AG09309 (cell line): ENCODE measurements at places on chromosomes 11 and 22.

DNA sequence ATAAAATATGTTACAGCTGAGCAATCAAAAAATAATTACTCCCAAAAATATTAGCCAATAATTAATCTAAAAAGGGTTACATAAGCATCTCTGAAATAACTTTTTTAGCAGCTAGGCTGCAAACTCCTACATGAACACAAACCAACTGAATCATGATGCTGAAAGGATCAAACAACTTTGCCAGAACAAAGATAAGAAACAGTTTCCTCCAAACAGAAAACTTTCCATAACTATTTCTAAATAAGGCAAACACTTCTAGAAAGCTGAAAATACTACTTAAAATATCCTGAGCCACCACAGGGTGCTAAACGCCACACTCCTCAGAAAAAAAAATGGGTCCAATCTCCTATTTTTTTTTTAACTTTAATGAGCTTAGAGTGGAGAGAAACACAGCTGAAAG lies 68.6 kb upstream of the ARHGAP32 start:
- no peak for DNase-seq

- no peak for DNase-seq
Measured at GRCh38 chr11:19642185-19643158, 70.2 kb upstream of the NAV2 start.

GRCh38 chr11:61679893-61680621 lies at the start of gene DAGLA:
TSS of gene DAGLA (plus strand) at chr11:61680391. CDS start at chr11:61720156, 39,765 bp downstream.
- DNase-seq = no peak

DNA sequence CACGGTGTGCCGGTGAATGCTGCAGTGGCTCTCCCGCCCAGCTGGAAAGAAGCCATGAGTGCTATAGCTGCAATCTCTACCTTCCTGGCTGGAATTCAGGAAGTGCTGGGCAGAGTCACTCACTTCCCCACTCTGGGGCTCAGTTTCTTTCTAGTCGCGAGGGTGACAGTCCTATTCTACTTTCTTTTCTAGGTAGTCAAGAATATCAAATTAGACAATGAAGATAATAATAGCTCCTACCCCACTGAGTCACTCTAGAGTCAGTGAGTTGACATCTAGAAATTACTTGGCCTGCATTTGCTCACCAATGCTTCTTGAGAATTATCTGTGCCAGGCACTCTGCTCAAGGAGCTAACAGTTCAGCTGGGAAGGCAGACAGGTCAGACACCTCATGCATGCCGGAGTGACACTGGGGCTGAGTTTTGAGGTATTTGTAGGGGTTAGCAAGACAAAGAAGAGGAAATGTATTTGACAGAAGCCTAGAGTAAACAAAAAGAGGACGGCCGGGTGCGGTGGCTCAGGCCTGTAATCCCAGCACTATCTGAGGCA lies 3.2 kb downstream of the CENPM start:
- no peak for DNase-seq

DNA sequence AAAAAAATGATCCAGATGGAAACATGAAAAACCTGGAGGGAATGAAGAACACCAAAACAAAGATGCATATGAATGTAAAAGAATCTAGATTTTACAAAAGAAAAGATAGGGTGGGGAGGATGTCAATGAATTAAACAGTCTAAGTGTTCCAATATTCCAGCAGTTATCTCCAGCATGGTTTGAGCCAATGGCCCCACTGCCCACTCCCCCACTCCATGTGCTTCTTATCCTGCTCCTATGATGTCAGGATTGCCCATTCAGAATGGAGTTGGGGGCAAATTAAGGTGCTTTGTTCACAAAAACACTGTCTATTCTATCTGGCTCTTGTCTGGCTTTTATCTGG lies 1.2 kb upstream of the OR52K1 start:
- no peak for DNase-seq

- DNase-seq = no peak
Measured at GRCh38 chr11:118175031-118175992, 1.1 kb downstream of the SCN2B start.

DNA sequence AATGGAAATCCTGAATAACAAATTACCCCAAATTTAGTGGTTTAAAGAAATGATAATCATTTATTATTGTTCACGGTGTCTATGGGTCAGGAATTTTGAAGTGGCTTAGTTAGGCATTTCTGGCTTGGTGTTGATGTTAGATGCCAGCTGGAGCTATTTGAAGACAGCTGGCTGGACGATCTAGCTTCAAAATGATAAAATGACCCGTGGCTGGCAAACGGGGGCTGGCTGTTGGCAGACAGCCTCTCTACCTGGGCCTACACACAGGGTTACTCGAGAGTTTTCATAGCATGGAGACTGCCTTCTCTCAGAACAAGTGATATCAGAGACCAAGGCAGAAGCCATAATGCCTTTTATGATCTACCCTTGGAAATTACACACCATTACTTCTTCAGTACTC lies 285.2 kb downstream of the METTL15 start:
- DNase-seq = no peak

- no peak for DNase-seq
Measured at GRCh38 chr22:19143967-19144400, 467 bp downstream of the ESS2 start.

DNA sequence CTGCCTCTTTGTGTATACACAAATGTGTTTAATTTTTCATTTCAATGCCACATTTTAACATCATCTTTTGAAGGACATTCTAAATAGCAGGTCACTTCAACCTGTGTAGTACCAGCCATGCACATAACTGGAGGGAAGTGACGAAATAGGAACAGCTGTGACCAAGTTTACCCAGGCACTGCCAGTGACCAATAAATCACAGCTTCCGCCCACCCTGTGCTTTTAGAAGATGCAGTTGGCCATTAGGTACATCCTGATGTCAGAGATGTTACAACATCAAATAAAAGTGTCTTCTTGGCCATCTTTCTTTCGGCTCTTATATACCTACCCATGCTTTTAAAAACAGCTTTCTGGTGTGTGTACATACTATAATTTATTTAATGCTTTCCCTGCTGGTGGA lies 7.8 kb downstream of the LDLRAD3 start:
- no peak for DNase-seq

DNA sequence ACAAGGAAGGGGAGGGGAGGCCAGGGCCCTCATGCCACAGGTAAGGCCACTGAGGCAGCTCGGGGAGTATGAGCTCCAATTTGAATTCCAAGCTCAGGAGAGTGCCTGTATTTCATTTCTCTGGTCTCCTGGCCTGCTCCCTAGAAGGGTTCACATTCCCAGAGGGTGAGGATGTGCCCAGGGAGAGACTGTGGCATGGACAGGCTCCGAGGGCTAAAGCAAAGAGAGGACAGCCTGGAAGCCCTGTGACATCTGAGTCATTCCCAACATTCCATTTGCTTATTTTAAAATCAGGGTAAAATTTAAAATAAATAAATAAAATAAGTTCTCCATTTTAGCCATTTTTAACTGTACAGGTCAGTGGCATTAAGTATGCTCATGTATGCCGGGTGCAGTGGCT lies 18.6 kb upstream of the FOLR1 start:
- no peak for DNase-seq

- no peak for DNase-seq
Measured at GRCh38 chr22:21591695-21592094, 24.2 kb downstream of the UBE2L3 start.

DNA sequence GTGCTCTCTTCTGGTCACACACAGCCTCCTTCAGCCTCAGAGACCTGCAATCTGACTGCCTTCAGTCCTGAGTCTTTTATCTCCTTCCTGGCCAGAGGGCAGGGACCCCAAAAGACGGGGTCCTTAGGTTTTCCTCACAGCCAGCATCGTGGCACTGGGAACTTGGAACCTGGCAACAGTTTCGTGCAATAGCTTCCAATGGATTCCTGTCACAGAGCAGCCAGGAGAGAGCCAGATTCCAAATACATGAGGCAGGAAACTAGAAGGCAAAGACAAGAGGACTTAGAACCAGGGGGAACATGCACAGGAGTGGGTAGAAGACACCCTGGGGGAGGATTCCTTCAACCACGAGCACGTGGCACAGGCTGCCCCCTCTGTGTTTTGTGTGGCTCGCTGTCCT lies 48.6 kb downstream of the C11orf91 start:
- DNase-seq = no peak

DNA sequence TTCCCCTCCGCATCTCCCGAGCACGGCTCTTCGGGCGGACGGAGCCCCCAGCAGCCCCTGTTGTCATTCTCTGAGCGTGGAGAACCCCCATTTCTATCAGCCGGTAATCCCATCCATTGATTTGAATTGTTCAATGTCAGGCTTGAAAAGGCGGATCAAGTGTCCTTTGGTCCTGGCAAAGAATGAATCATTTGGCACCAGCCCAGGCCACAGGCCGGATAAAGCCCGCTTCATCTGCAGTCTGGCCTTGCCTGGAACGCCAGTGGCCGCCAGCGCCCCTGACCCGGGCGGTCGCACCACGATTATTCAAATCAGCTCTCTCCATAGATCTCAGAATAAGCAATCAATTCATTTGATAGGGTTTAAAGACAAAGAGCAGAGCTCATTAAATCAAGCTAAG lies 188.9 kb downstream of the BRD1 start:
- no peak for DNase-seq

- no peak for DNase-seq
Measured at GRCh38 chr11:125777309-125777708, 1.3 kb downstream of the PATE2 start.

GRCh38 chr22:44020981-44021380 lies 3.1 kb upstream of the PARVB start:
- DNase-seq = no peak

GRCh38 chr11:18011633-18012032 lies 1.2 kb downstream of the SERGEF start:
- DNase-seq = no peak

GRCh38 chr22:44098021-44098739 lies 74.1 kb downstream of the PARVB start:
- DNase-seq = no peak

DNA sequence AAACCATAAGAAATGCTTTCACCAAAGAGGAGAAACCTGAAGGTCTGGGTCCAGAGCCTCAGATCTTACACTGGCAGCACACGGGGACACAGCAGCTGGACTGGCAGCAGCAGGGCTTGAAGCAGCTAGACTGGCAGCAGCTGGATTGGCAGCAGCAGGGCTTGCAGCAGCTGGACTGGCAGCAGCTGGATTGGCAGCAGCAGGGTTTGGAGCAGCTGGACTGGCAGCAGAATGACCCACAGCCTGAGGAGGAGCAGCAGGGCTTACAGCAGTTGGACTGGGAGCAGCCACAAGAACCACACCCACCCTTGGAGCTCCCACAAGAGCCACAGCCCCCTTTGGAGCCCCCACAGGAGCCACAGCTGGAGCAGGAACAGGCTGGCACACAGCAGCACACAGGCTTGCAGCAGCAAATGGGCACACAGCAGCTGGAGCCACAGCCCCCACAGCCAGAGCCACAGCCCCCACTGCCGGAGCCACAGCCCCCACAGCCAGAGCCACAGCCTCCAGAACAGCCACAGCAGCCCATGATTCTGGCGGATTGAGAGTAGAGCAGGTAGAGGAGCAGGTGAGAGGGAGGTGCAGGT lies at the start of gene KRTAP5-11:
Gene KRTAP5-11 (minus strand): TSS at position 567 of the 587 bp plus-strand sequence. CDS start 38 bp downstream, at position 529.
- DNase-seq = no peak

GRCh38 chr11:44576656-44577055 lies 11.2 kb downstream of the CD82 start:
- no peak for DNase-seq

GRCh38 chr11:78202733-78203167 lies 14.0 kb downstream of the USP35 start:
- DNase-seq = no peak

DNA sequence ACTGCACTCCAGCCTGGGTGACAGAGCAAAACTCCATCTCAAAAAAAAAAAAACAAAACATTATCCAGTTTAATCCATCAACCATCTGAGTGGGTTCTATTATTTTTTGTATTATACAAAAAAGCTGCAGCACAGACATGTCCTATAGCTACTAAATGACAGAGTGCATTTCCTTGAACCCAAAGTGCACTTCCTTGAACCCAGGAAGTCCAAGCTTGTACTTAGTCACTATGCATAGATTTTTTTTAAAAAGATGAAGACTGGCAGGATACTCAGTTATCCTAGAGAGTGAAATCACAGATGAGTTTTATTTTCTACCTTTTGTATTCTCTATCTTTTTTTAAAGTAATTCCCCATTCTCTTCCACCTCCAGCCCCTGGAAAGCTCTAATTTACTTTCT lies 8.0 kb upstream of the RRAS2 start:
- DNase-seq = no peak

- no peak for DNase-seq
Measured at GRCh38 chr11:68683121-68683520, 1.2 kb upstream of the GAL start.

DNA sequence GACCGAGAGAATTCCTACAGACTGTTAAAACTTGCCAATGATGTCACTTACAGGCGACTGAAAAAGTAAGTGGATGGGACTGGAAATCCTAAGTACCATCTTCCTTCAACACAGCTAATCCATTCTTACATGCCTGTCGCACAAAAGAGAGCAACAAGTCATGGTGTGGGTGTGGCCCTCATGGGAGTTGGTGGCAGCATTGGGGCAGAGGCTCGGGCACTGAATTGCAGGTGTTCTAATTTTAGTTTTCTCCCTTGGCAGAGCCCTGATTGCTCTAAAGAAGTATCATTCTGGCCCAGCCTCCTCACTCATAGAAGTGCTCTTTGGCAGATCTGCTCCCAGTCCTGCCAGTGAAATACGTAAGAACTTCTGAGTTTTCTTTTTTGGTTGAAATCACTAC lies 4.6 kb downstream of the IGHMBP2 start:
- DNase-seq = no peak

- DNase-seq = peak; percentile 41
Measured at GRCh38 chr11:9982127-9982795, 311.8 kb downstream of the SBF2 start.

DNA sequence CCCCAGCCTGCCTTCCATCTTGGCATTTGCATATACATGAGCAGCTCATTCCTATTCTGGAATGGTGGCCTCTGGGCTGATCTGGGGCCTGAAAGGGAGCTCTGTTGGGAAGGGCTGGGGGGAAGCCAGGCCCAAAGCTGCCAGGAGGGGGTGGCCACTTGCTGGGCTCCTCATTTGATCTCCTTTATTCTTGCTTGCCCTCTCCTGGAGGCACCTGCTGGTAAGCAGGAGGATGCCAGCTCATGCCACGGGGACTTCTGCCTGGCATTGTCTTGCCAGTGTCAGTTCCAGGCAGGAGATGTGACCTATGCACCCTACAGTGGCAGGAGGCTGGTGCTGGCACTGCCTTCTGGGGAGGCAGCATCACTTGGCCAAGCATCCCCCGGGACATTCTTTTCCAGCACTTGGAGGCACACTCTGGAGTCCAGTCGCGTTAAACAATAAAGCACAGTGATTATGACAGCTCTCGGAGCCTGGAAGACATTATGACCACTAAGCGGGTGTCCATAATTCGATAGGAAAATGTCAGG lies 128.3 kb downstream of the NTM start:
- DNase-seq = no peak

DNA sequence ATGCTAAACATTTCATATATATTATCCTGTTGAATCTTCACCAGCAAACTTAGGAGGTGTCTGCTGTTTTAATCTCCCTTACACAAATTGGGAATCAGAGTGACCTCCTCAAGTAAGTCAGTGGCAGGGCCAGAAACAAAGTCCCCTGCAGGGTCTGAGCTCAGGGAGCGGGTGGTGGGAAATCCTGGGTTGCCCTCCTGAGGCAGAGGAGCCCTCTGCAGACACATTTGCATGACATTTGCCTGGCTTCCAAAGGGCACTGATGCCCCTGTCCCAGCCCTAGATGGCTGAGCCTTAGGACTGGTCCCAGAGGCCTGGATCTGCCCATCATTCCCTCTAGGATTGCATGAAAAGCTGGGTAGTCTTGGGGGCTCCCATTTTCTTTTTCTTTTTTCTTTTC lies 2.1 kb upstream of the INPP5J start:
- no peak for DNase-seq
